Endothelial cell of umbilical vein (primary cell): ENCODE measurements at places on chromosomes 3 and 15.

GRCh38 chr15:80241508-80241907, 10.5 kb downstream of the CTXND1 start:
- no peak overlapping the region for H3K4me3 ChIP-seq
- H3K36me3 ChIP-seq: no peaks in the 10 kb centered on the region
- no peak for DNase-seq
- no peaks in the 10 kb centered on the region for H3K4me1 ChIP-seq

DNA sequence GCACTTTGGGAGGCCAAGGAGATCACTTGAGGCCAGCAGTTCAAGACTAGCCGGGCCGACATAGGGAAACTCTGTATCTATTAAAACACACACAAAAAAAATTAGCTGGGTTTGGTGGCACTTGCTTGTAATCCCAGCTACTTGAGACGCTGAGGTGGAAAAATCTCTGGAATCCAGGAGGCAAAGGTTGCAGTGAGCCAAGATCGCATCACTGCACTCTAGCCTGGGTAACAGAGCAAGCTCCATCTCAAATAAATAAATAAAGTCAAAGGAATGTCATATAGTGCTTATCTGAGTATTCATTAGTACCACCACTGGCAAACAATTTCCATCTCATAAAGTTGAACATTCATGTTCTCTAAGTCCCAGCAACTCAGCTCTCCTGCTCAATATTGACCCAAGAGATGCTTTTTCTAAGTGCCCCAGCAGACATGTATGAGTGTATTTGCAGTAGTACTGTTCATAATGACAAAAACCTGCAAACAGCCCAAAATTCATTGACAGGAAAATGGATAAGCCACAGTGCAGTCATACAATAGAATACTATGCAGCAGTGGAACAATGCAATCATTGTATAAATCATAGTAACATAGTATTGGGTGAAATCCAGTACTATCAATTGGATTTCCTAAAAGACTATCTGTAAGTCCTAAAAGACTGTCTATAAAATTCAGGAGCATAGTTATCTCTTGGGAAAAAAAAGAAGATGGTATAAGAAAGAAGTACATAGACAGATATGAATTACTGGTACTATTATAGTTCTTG, 751.5 kb upstream of the LMCD1 start:
- H3K27me3 ChIP-seq: no peaks in the 10 kb centered on the region
- no peaks in the 10 kb centered on the region for H3K4me1 ChIP-seq
- H3K27ac ChIP-seq: no peak overlapping the region
- no peaks in the 10 kb centered on the region for H3K36me3 ChIP-seq
- DNase-seq: no peak

DNA sequence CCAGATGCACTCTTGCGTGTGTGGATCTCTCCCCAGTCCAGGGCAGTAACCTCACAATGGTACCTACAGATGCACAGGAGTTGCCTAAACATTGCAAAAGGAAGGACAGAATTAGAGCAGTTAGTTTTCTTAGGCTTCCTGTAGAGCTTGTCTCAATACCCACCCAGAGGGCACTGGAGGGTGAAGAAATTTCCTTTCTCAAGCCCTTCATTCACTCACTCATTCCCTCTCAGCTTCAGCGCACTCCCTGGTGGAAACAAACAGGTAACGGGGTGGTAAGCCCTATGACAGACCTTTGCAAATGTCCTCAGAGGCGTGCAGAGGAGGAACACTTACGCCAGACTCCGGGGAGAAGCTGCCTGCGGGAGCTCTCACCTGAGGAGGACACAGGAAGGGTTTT, 267.4 kb upstream of the HES1 start:
- H3K27ac ChIP-seq: no peak overlapping the region
- no peaks in the 10 kb centered on the region for H3K36me3 ChIP-seq
- no peaks in the 10 kb centered on the region for H3K27me3 ChIP-seq
- H3K4me1 ChIP-seq: peaks cover 42% of the 10 kb centered on the region
- DNase-seq: no peak
- no peak overlapping the region for H3K4me3 ChIP-seq

- no peaks in the 10 kb centered on the region for H3K4me1 ChIP-seq
- no peaks in the 10 kb centered on the region for H3K27me3 ChIP-seq
- DNase-seq: no peak
Observed at GRCh38 chr15:87567406-87568030, 689.0 kb downstream of the NTRK3 start.

- H3K27ac ChIP-seq: no peak overlapping the region
- H3K4me1 ChIP-seq: no peaks in the 10 kb centered on the region
- no peaks in the 10 kb centered on the region for H3K27me3 ChIP-seq
- no peak overlapping the region for H3K4me3 ChIP-seq
- no peak for DNase-seq
Observed at GRCh38 chr3:103440539-103441203, 1005.9 kb downstream of the ZPLD1 start.

DNA sequence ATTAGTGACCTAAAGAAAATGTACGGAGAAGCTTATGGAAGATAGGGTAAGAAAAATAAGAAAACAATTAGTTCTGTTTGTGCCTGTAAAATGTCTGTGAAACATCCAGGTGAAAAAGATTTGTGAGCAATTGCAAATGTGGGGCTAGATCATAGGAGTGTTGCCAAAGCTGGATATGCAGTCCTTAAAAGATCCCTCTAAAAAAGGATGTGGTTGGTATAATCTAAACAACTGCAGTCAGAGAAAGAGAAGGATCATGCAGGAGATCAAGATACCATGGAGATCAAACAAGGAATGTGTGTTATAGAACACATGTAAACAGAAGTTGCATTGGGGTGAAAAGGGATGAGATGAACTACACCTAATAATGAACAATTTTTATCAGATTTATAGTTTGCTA, 116.8 kb downstream of the ALCAM start:
- H3K27ac ChIP-seq: no peak overlapping the region
- no peaks in the 10 kb centered on the region for H3K4me1 ChIP-seq
- no peaks in the 10 kb centered on the region for H3K27me3 ChIP-seq
- no peak for DNase-seq

- no peak overlapping the region for H3K4me3 ChIP-seq
- no peaks in the 10 kb centered on the region for H3K27me3 ChIP-seq
- no peak for DNase-seq
- H3K4me1 ChIP-seq: no peaks in the 10 kb centered on the region
- H3K27ac ChIP-seq: no peak overlapping the region
Observed at GRCh38 chr3:45965653-45966052, 22.4 kb downstream of the CXCR6 start.

DNA sequence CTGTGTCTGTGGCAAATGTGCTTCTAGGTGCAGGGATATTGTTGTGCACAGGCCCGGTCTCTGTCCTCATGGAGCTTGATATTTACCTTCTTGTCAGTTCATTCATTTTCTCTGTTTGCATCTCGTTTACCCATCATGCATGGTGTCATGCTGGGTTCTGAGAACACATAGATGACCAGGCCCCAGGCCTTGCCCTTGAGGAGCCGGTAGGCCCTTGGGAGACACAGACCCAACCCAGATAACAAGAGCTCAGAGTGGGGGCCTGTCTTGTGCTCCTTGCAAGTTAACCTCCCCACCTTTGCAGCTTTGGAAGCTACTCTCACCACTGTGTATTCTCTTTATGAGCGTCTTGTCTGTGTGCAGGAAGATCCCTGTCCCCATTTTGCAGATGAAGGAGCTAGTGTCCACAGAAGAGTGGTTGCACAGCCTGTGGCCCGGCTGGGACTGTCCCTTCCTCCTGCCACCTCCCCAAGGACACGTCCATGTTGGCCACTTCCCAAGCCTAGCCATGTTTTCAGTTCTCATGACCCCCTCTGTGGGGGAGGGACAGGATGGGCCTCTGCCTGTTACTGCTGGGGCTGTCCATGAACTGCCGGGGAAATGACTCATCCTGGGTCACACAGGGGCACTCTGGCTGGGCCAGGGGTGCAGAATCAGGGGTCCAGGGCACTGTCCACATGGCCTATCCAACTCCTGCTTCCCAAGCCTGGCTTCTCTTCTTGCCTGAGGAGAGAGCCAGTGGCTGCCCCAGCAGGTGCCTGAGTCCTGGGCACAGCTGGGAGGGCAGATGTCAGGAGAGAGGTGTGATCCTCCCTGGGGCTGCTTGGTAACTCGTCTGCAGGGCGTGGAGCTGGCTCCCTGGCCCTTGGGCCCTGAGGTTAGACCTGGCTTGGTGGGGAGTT, 3.4 kb downstream of the SNX33 start:
- no peaks in the 10 kb centered on the region for H3K27me3 ChIP-seq
- DNase-seq: peak; percentile 63
- peaks cover 29% of the 10 kb centered on the region for H3K4me1 ChIP-seq
- H3K36me3 ChIP-seq: no peaks in the 10 kb centered on the region
- no peak overlapping the region for H3K27ac ChIP-seq

DNA sequence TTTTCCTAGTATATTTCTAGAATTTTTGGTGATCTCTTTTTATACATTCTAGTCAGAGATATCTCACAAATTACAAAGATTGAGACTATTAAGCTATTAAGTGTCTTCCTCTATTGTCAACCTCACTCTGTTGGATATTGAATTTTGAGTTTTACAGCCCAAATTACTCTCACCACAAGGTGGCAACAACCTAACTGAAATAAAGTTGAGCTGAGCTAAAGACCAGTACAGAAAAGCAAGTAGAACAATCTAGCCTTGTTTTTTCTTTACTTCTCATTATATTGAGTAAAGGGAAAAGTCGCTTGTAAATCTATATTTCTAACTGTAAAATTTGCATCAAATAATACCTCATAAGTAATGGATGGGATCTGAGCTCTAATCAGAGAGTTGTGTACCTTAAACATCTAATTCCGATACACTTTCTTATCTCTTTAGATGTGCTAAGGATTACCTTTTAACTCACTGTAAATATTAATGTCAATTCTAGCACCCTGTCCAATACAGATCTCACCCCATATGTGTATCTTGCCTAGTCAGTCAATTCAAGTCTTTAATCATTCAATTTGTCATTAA, 13.6 kb upstream of the COMMD2 start:
- H3K27ac ChIP-seq: no peak overlapping the region
- H3K4me1 ChIP-seq: no peaks in the 10 kb centered on the region
- DNase-seq: peak; percentile 59
- no peak overlapping the region for H3K4me3 ChIP-seq
- peaks cover 33% of the 10 kb centered on the region for H3K27me3 ChIP-seq

DNA sequence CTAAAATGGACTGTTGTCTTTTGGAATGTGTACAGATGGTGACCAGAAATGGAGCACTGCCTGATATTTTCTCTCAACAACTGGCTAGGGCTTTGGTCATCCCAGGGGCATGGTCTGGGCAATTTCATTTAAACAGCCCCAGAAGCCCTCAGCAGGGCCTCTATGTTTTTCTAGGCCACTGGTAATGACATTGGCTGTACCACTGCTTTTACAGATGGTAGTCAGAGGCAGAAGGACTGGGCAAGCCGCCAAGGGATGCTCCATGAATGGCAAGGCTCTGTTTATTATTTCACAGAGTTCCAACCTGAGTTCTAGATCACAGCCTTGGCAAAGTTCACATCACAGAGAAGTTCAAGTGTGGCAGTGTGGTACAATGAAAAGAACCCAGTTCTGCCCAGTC, 37.0 kb upstream of the LMCD1 start:
- no peak for DNase-seq
- no peak overlapping the region for H3K4me3 ChIP-seq
- H3K27ac ChIP-seq: no peak overlapping the region
- no peaks in the 10 kb centered on the region for H3K4me1 ChIP-seq

DNA sequence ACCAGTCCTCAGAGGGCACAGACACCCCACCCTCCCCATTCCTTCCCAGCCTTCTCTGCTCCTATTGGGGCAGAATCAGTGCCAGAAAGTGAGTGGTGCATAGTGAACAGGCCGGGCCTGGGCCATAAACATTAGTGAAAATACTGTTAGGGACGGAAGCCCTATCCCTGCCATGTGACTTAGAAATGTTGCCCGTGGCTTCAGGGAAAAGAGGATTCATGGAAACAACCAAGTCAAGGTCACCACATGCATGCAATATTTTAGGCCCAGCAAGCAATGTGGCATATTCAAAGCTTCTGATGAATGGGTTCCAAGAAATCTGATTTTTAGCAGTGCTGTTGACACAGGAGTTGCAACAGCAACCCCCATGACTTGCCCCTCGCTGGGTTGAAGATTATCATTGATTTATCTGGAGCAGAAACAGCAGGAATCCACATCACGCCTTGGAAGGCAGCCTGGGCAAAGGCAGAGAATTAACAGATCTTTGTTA, 52.3 kb downstream of the CCNL1 start:
- H3K27ac ChIP-seq: no peak overlapping the region
- no peak overlapping the region for H3K4me3 ChIP-seq
- no peak for DNase-seq
- no peaks in the 10 kb centered on the region for H3K4me1 ChIP-seq

DNA sequence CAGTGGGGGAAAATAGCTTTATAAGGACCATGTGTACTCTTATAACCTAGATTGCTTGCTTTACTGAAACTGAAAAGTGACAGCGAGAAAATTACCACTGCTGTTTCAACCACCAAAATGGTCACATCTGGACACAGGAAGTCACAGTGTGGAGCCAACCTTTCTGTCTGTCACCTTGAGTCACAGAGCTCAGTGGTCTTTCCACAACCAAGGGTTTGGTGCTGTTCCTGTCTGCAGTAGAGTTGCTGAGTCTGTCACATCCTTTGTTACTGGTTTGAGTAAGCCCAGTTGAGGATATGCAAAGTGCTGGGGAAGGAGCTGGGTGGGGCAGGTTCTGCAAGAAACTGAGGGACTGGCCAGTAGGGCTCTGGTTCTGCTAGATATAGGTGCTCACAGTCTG, 139.1 kb upstream of the EIF1B start:
- H3K27ac ChIP-seq: no peak overlapping the region
- no peak overlapping the region for H3K4me3 ChIP-seq
- no peaks in the 10 kb centered on the region for H3K27me3 ChIP-seq
- H3K36me3 ChIP-seq: peaks cover 18% of the 10 kb centered on the region

DNA sequence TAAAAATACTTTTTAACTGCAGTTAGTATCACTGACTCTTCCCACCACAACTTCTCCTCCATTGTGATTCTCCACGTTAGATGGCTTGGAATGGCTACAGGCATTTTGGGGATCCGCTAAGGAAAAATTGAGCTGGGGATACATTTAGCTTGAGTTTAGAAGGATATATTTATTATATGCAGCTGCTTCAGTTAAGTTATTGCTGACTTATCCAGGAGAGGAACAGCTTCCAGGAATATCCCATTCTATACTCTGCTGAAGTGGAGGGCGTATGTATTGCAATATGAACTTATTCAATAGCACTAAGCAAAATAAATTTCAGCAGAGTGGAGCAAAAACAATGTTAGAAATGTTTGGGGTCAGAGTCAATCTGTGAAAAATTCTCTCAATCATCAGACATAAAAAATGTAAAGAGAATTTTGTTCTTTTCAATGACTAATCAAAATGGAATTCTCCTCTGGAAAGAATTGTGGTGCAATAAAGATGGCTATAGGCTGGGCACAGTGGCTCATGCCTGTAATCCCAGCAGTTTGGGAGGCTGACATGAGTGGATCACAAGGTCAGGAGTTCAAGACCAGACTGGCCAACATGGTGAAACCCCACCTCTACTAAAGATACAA, 84.7 kb downstream of the NCEH1 start:
- H3K36me3 ChIP-seq: no peaks in the 10 kb centered on the region
- H3K4me1 ChIP-seq: peaks cover 16% of the 10 kb centered on the region
- no peak for DNase-seq
- H3K27me3 ChIP-seq: no peaks in the 10 kb centered on the region
- H3K27ac ChIP-seq: no peak overlapping the region

- H3K4me3 ChIP-seq: no peak overlapping the region
- H3K4me1 ChIP-seq: no peaks in the 10 kb centered on the region
- H3K27ac ChIP-seq: no peak overlapping the region
- H3K36me3 ChIP-seq: no peaks in the 10 kb centered on the region
- no peaks in the 10 kb centered on the region for H3K27me3 ChIP-seq
Observed at GRCh38 chr3:38011111-38011510, 18.3 kb downstream of the PLCD1 start.
